ENCODE measurements at places on chromosomes 4 and X.

- no peak for DNase-seq
Observed at GRCh38 chr4:183639291-183639690, 19.7 kb downstream of the RWDD4 start.

GRCh38 chr4:120853161-120853935, 69.2 kb downstream of the PRDM5 start:
- no peak for DNase-seq

DNA sequence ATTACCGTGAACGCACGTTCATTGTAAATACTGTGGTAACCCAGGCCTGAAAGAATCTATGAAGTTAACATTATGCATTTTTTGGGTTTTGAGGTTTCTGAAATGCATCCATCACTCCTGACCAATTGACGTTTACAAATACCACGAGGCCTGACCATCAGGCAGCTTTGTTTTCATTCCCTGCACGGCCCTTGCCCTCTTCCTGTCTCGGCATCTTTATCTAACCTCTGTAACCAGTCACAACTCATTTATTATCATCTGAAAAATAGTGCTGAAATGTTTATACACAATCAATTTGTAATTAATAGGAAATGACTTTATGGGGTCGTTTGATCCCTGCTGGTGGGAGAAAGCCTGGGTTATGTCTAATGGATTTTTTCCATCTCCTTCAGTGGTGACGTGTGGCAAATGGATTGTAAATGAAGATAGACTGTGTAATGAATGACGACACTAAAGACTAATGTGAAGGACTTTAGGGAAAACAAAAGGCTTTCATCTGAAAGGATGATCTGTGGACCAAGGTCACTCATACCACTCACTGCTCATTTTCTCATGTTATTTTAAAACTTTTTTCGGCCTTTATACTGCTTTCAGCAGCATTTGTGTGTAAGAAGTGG, 102.7 kb upstream of the SORBS2 start:
- DNase-seq = no peak

DNA sequence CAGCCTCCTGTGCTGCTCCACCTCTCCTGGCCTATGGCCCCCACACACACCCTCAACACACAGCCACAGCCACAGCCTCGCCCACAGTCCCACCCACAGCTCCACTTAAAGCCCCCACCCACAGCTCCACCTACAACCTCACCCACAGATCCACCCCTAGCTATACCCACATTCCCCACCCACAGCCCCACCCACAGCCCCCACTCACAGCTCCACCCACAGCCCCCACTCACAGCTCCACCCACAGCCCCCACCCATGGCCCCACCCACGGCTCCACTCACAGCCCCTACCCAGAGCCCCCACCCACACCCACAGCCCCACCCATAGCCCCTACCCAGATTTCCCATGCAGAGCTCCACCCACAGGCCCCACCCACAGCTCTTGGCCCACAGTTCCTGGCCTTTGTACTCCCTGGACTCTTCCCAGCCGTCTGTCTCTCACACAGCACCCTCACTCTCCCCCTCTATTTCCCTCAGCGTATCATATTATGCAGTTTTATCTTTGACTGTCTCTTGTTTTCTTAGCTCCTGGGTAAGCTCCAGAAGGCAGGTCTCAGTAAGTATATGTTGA, 322.5 kb downstream of the EVC2 start:
- DNase-seq = no peak

DNA sequence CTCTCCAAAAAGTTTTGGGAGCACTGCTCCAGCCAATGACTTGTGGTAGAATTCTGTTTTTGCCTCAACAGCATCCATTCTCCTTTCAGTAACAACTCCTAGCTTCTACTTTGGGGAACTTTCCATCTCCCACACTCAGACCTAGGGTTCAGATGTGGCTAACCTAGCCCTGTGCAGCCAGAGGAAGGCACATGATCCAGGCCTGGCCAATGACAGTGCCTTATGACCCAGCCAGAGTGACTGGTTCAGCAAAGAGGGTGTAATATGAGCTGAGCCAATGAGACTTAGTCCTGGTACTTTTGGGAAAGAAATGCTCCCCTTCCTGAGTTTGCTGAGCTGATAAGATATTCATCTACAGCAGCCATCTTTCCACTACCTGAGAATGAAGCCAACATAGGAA, 5.4 kb upstream of the USP46 start:
- DNase-seq = no peak

- no peak for DNase-seq
Observed at GRCh38 chr4:73904491-73904890, 35.3 kb downstream of the CXCL1 start.

All from NCI-H2029 (cell line).